ENCODE measurements at places on chromosomes 6 and 20.

- no peak for DNase-seq
These were observed 171.8 kb downstream of the BCAS1 start for GRCh38 chr20:53898556-53898931.

DNA sequence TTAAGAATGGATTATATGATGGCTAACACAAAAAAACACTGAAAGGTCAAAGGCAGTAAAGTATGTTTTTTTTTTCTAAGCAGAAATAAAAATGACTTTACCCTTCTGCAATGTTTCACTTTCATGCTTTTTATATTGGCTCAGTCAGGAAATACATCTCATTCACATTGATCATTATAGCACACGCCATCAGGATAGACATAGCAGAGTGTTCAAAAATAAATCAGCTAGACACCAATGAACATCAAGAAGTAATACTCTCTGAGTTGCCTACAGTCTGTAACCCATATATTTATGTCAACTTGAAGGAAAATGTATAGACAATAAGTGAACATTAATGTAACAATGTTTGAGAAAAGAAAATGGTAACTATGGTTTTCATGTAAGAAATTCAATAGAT lies 535.2 kb upstream of the EPHA7 start:
- DNase-seq: no peak

DNA sequence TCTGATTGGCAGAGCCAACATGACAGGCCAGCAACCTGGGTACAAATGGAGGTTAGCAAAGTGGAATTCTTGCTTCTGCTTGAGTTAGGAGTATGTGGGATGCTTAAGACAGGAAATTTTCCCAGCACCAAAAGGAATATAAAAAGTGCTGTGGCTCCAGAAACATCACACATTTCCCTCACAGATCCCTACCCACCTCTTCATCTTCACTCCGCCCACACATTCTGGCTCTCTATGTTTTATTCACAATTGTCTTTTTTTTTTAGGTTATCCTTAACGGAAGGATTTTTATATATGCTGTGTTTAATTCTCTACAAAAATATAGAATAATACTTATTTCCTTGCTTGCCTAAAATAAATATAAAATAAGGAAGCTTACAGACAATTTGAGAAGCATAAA lies 563.3 kb upstream of the HS3ST5 start:
- DNase-seq: no peak

GRCh38 chr6:157648561-157648960 lies 174.5 kb upstream of the SNX9 start:
- no peak for DNase-seq

GRCh38 chr6:8082954-8083858 lies 19.0 kb upstream of the BLOC1S5 start:
- no peak for DNase-seq

DNA sequence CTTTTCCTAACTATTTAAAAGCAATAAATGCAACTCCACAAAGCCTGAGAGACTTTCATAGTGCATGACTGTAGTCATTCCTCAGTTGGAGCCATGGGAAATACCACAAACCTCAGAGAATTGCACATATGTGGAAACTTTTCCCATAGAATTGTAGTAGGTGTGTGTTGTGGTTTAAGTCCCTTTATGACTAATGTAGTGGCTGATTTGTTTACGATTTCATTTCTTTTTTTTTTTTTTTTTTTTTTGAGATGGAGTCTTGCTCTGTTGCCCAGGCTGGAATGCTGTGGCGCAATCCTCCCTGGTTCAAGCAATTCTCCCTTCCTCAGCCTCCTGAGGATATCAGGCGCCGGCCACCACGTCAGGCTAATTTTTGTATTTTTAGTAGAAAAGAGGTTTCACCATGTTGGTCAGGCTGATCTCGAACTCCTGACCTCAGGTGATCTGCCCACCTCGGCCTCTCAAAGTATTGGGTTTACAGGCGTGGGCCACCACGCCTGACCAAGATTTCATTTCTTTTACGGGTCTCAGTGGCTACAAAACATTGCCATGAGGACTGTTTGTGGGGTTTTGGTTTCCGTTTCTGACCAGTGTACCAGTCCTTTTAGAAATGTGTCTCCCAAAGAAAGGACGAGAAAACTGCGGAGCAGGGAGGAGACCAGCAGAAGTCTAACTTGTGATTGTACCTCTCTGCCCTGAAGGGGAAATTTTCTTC lies 212.1 kb upstream of the MARCKS start:
- no peak for DNase-seq

- DNase-seq: peak; percentile 12
These were observed 96.5 kb downstream of the MMS22L start for GRCh38 chr6:97186416-97186999.

- no peak for DNase-seq
These were observed 405.8 kb upstream of the FKBP1C start for GRCh38 chr6:62805431-62805830.

DNA sequence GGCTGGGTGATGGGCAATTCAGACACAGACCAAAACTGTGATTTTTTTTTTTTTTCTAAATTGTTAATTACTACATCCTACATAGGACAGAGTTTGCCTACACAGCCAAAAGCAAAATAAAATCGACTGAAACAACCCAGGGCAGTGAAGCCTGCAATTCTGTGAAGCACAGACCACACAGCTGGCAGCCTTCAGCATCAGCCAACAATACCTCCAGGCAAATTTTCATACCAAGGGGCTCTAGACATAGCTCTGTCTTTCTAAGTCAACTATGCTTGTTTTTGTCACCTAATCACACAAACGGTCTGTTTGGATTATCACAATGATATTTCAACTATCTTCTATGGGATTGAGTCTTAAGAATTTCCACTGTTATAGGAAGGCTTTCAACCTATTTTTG lies 17.6 kb downstream of the RMND1 start:
- no peak for DNase-seq

DNA sequence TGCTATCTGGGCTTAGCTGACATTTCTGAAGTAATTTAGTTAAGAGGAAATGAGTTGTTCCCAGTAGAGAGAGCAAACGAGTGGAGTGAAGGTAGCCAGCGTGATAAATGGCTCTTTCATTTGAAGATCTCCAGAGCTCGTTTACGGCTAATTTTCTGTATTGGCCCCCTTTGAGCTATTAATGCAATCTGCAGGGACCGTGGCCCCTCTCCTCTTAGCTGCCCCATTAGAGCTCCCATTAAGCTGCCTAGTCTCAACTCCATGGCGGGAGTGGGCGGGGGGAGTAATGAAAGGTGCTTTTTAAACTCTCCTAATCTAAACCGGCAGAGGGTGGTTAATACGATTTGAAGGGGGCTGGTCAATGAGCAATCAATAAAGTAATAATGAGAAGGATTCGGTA lies 12.5 kb downstream of the TFAP2B start:
- no peak for DNase-seq

- DNase-seq: no peak
These were observed 52.0 kb upstream of the MTHFD1L start for GRCh38 chr6:150813319-150813992.

DNA sequence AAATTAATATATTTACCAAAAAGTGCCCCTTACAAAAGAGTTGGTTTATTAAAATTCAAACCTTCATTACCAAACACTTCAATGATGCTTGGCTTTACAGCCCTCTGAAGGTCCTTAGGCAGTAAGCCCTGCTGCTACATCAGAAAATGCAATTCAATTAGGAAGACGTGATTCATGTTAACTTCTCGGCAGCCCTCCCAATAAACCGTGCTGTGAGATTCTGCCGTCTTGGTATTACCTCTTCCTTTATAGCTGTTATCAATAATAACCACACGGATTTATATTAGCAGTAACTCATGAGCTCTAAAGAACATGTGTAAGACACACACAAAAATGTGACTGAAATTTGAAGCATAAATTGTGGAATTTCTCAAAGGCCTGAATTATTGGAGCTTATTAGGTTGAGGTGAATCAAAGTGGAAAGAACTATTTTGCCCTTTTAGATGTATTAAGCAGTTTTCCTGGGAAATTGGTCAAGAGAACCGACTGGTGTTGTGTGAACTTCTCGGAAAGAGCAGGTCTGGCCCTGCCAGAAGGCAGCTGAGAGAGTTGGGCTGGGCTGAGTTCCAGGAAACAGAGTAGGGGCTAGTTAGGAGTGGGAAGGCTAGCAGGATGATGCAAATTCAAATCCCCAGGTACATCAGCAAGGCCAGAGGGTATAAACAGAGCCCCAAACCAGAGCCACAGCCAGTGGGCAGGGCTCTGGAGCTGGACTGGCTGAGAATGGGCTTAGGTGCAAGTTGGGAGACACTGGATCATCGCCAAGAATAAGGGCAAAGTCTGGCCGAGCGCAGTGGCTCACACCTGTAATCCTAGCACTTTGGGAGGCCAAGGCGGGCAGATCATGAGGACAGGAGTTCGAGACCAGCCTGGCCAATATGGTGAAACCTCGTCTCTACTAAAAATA lies 33.1 kb downstream of the FGD2 start:
- DNase-seq: no peak

GRCh38 chr6:106889692-106890091 lies 84.8 kb downstream of the CD24 start:
- no peak for DNase-seq

DNA sequence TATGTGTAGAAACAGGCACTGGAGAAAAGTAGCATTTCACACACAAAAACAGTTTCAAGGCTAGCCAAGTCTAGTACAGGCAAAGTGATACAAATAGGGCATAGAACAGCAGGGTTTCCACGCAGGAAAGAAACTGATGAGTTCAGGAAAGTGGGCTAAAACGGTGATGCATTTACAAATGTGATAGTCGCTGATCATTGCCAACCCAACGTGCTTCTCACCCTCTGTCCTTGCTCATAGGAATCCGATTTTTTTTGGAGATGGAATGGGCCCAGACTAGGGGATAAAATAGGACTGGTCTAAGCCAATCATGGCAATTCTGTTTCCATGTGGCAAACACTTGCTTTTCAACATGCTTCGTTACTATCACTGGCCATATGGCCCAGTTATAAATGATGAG lies 536.6 kb downstream of the PRKN start:
- DNase-seq: no peak

GRCh38 chr6:2853769-2854395 lies 12.2 kb upstream of the SERPINB1 start:
- no peak for DNase-seq

- DNase-seq: no peak
These were observed 61.0 kb downstream of the SOBP start for GRCh38 chr6:107550906-107551305.

DNA sequence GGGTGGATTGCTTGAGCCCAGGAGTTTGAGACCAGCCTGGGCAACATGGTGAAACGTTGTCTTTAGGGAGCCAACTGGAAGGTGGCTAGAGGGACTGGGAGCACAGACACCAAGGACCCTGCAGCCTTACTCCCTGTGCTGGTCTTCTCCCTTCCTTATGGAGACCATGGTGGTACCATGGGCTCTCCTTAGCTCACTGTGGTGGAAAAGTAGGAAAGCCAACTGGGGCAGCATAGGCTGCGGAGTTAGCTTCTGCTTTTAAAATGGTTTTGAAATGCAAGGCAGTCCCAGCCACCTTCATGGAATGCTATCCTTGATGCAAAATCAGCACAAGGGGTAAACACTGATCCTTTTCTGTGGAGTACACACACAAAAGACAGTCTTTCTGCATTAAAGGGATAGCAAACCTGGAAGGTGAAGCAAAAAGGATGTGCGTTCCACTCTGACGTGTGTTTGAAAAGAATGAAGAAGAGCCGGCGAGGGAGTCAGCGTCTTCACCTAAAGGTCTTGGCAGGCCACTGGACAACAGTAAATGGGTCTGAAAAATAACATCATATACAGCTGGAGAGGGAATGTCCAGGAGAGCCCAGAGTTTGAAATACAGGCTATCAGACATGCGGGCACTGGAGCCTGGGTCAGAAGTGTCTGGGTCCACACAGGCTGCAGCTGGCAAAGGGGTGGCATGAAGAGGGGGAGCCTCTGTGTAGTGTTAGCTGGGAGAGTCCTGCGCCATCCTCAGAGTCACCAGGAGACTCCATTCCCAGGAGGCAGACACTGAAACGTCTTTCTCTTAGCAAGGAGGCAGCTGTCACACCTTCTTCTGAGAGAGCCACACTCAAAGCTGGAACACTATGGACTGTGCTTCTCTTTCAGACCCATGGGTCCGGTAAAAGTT lies 58.5 kb downstream of the GPR6 start:
- DNase-seq: no peak

- DNase-seq: no peak
These were observed at the start of gene C20orf204 for GRCh38 chr20:64035933-64036345. TSS of gene C20orf204 (plus strand) at chr20:64036182. CDS start at chr20:64036324, 142 bp downstream.

DNA sequence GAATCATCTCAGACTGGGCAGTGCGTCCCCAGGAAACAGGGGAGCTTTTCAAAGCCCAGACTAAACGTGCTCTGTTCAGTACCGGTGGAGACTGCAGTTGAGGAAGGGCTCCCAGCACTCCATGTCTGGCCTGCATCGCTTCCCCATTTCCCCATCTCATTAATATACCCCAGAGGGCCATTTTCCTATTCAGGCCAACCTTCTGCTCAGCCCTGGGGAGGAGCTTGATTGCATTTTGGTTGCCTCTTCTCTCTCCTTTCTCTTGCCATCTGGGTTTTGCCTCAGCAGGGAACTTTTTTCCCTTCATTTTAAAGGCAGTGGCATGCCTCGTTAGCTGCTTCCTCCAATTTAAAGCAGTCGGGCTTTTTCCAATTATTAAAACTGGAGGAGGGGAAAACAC lies 394.3 kb upstream of the SOX4 start:
- no peak for DNase-seq

DNA sequence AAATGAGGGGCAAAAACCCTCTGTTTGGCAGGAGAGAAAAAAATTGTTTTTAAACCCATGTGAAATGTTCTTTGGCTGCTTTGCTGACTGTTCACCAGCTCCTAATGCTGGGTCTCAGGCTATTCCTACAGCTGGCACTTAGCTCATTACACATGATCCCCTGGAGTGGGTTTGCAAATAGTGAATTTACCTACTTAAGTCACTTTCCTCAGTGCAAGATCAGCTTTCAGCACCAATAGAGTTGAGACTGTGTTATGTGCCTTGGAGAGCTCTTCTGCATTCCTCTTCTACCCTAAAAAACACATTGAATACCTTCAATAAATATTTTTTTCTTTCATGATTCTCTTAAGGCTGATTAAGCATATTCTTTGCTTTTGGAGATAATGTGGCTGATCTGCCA lies 58.4 kb upstream of the PRDM1 start:
- DNase-seq: no peak

GRCh38 chr20:51199920-51200319 lies 177.0 kb upstream of the KCNG1 start:
- no peak for DNase-seq

DNA sequence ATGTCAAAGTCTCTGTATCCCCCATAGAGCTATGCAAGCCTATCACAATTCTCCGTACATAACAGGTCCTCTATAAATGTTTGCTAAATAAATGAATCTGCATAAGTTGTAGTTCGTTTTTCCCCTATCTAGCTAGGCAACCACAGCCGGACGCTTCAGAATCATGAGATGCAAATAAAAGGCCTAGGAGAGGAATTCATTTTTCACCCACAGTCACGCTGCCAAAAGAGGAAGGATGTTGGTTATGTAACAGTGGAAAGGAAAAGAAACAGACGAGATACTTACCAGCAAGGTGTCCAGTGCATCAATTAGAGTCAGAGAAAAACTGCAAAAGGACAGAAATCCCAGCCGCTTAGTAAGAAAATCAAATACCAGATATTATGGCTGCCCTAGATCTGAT lies 2.4 kb downstream of the EDEM2 start:
- no peak for DNase-seq
